Activated CD4-positive, alpha-beta T cell treated with anti-CD3 and anti-CD28 coated beads, Interleukin-2, amount 50 U/mL, for 48 hours (primary cell): ENCODE measurements at places on chromosomes 11 and 22.
A peak's percentile ranks its signal among the peaks of the same experiment; 100 is the strongest.

- peak; percentile 68 for DNase-seq
These were observed 5.9 kb upstream of the ATF4 start for GRCh38 chr22:39514373-39514973.

- no peak for DNase-seq
These were observed 128.1 kb downstream of the CTTN start for GRCh38 chr11:70526116-70527045.

DNA sequence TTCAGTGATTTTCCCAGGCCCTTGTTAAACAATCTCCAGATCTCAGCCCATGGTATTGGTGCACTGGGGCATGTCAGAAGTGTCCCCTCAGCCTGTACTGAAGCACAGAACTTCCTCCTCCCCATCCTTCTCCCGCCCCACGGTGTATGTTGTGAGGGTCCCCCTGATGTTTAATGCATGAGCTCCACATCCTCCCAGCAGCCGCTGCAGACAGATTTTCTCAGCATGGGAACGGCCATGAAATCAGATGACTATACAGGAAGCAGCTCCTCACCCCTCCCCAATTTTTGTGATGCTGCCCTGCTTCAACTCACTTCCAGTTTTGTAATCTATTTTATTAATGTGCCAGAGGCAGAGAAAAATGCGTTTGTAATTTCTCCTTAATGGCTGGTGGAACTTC is 406.0 kb downstream of the MIAT start:
- DNase-seq = no peak

DNA sequence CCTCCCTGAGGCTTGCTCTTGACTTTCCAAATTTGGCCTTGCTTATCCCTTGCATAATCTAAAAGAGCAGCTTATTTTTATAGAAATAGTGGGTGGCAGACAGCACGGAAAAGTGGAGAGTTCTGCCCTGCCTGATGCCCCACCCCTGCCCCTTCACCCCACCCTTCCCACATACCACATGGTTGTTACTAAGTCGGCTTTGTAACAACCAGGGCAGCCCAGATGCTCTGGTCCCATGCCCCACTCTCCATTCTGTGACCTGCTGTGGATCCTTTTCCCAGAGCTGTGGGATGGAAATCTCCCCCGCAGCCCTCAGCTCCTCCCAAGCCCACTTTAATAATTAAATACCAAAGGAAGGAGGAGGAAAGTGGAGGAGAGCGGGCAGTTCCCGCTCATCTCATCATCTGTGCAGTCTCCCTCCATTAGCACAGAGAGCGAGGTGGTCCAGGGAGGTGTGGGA is 10.9 kb downstream of the MRGPRF start:
- DNase-seq = no peak
